ENCODE measurements at places on chromosomes 2 and 18.

- DNase-seq: no peak
Observed at GRCh38 chr18:2662990-2663389, 7.5 kb downstream of the SMCHD1 start.

DNA sequence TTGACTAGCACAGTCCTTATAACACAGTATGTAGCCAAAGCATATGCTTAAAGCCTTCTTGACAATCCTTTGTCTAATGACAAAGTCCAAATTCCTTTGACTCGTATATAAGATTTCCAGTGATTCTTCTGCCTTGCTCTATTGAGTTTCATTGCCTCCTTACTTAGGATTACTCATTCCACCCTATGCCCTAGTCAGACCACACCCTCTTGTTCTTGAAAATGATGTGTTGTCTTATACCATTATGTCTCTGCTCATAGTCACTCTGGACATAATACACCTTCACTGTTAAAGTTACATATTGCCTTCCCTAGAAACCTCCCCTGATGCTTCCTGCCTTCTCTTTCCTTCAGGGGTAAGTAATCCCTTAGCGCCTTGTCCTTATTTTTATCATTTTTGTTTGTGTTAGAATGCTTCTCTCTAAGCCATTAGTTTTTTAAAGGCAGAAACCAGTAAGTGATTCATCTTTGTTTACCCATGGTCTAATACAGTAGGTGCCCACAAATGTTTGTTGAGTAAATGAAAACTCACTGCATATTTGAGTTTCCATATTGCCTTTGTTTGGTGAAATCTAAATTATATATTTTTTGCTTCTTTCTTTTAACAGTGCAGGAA lies 19.3 kb downstream of the GPD2 start:
- DNase-seq: no peak

DNA sequence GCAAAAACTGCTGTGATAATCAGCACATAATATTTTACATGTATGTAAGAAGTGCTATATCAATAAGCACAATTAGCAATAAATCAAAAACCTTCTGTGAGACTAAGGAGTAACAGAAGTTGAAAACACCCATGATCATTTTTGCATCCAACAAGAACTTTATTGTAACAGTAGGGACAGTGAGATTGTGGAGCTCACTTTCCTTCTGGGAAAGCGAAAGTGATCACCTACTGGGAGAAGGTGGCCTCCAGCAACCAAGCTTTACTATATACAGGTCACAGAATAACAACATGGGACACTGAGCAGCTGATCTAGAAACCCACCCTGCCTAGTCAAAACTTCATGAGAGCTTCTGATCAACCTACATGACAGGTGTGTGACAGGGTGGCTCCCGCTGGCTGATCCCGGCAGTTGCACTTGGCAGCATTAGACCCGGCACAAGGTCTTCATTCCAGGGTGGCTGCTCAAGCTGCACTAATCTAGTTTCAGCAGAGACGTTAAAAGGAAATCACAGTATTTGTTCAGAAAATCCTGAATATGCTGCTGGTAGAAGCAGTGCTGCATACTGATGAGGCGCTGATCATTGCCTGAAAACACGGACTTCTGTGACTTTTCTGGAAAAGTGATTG lies 63.5 kb upstream of the ARL5A start:
- DNase-seq: no peak

GRCh38 chr2:59974051-59974766 lies 579.2 kb downstream of the BCL11A start:
- DNase-seq: no peak

DNA sequence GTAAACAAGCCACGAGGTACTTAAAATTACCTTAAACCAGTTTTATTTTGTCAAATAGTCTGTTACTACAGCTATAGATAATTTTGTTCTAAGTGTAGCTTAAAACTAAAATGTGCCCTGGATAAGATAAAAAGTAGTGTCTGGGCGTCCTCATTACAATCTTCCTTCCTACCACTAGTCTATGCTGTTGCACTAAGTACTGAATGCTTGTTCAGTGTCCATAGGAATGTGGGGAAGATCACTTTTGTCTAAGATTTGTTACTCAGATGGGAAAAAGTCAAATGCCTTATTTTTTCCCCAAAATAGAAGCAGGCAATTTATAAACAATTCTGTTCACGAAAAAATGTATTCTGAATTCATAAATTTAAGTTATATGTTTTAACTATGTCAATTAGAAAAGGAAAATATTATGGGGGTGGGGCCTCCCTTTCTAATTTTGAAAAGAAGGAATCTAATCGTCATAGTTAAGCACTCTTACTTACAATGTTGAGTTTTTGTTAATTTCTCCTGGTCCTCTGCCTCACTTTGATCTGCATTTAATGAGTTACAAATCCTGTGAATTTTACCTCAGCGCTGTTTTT lies 140.4 kb upstream of the VRK2 start:
- DNase-seq: no peak

GRCh38 chr2:101809698-101810097 lies 112.2 kb downstream of the MAP4K4 start:
- DNase-seq: no peak

DNA sequence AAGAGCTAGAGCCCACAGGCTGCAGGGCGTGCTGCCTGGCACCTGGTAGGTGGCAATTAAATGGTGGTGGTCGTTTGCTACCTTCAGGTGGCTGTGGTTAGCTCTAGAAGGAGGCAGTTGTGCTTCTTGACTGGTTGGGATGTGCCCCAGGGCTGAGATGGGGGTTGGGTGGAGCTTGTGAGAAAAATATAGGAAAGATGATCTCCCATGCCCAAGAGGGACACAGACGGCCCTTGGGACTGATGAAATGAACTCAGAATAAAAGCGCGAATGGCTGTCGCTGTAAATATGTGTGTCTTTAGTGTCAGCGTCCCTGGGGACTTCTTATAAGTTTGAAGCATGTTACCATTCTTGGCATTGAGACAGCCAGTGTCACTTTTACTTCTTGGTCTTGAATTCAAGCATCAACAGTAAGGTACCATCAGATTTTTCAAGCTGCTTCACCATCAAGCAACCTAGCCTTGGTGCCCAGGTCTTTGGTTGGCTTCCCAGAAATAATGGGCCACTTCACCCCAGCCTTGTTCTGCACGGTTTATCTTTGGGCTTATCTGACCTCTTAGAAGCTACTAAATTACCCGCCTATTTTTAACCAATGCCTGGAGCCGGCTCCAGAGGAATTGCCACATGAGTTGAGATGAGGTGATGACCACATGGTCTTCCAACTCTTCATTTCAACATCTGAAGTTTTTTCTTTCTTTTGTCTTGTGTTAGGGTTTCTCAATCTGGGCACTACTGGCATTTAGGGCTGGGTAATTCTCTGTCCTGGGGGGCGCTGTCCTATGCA lies 11.9 kb downstream of the LRRFIP1 start:
- DNase-seq: no peak

DNA sequence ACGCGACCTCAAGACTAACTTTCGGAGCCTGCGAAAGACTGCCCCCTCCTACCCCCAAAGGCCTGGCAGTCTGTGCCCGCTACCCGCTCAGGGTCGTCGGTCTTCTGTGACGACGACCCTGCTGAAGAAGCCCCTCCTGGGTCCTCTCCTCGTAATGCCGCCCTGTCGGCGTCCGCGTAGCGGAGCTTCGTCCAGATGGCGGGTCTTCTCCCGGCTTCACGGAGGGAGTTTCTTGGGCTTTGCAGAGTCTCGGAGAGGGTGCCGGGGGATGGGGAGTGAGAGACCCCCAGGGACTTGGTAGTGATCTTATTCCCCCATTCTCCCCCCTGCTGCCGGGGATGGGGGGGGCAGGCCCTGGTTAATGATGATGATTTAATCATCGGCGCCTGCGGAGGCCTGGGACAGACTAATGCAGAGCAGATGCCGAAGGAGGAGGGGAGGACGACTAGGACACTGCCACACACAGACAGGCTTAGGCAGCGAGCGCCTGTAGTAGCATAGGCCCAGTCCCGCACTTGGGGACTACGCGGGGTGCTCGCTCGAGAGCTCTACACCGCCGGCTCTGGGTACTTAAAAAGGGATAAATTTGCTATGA lies 528 bp upstream of the PCGF1 start:
- no peak for DNase-seq

DNA sequence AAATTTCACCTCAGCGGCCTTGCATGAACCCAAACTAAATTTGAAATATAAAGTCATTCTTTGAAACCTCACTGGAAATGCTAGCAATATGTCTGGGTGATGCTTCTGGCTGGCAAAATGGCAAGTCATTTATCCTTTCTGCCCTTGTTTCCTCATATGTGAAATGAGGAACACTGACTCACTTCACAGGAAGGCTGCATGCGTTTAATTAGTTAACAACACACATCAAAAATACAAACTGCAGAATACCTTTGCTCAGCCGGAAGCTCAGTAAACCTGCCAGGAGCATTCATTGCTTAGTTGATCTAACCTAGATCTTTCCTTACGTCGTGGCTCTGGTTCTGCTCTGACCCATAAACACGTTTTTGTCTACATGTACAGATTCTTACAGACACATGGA lies 214.2 kb upstream of the ACVR2A start:
- no peak for DNase-seq

GRCh38 chr18:23861805-23862470 lies 152.6 kb upstream of the TTC39C start:
- DNase-seq: no peak

DNA sequence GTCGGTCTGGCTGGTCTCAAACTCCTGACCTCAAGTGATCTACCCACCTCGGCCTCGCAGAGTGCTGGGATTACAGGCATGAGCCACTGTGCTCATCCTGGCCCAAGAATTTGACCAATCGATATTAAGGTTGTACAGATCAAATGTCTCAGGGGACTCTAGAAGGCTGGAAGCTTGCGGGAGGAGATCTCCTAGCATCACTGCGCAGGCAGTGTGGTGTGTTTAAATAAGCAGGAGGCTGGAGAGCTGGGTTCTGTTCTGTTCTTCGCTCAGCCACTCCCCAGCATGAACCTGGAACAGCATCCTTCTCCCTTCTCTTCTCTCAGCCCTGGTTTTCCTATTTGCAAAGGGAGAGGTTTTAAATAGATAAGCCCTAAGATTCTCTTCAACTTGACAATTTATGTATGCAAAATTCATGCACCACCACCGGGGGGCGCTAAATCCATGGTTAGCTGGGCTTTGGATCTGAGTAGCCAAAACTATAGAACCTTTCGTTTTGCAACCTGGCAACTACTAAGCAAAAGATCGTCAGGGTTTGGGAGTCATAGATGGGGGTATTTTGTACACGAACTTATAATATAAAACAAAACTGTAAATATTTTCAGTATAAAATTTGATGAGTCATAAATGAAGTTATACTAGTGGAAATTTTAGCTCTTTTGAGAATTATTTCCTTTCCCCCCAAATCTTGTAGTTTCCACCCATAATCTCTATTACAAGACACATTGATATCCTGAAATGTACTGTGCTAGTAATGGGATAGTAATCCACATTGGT lies 60.6 kb downstream of the SLC16A14 start:
- peak; percentile 78 for DNase-seq

DNA sequence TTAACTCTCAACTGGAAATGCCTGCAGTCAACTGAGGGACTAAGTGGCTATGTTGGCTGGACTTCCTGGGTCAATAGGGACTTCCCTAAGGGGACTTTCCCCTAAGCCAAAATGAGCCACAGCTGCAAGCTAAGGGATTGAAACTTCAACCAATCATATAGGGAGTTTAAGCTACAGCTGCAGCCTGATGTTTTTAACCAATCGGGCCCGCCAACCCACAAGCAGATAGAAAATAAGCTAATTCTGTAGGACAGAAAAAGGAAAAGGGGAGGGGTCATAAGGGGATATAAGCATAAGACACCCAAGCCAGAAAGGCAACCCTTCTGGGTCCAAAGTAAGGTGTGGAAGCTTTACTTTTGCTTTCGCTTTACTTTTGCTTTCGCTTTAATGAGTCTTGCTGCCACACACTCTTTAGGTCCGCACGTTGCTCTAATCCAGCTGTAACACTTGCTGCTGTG lies 927.5 kb downstream of the ERBB4 start:
- DNase-seq: no peak

DNA sequence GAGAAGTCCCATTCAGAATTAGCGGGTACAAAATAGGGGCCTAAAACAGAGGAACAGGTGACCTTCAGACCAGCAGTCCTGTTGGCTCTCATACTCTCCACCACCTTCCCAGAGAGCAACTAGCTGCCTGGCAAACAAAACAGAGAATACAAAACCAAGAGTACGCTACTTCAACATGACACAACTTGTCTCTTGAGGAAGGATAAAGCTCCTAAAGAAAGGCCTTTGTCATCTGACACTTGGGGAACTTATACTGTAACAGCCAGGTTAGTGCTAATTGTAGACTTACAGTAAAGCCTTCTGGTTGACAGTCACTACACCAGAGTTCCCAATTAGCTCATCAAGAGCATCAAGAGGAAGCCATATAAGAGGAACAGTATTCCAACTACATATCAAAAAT lies 282.1 kb upstream of the NT5C1B start:
- DNase-seq: no peak

DNA sequence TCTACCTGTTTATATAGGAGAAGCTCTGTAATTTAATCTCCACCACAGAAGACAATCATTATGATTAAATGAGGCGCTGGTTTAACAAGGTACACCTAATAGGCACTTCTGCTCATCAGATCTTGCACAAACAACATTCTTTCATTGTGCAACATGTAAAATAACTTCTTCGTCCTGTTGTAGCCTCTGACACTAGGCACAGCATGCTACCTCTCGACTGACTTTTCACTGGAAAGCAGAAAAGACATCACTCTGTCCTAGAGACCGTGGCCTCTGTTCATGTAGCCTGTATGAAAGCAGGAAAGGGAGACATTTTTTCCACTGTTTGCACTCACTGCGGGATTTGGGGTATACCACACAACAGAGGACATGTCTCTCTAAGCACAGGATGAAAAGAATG lies 316.5 kb downstream of the IRS1 start:
- DNase-seq: no peak

GRCh38 chr18:57748770-57749603 lies 54.1 kb downstream of the ATP8B1 start:
- DNase-seq: no peak

DNA sequence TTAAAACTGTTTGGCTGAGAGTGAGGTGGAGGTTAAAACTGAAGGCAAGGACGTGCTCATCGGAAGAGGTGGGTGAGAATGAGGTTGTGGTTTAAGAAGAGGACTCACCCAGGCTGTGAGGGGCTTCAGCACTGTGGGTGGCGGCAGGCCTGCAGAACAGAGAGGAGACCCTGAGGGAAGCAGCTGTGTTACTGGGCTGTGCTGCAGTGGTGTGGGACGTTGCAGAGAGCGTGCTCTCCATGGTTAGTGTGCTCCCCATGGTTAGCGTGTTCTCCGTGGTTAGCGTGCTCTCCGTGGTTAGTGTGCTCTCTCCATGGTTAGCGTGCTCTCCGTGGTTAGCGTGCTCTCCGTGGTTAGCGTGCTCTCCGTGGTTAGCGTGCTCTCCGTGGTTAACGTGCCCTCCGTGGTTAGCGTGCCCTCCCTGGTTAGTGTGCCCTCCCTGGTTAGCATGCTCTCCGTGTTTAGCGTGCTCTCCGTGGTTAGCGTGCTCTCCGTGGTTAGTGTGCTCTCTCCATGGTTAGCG lies 68.5 kb upstream of the NFATC1 start:
- DNase-seq: no peak

GRCh38 chr2:219041252-219041651 lies at the start of gene CFAP65:
Gene CFAP65 (minus strand): TSS chr2:219041516. CDS start chr2:219039048, 2,468 bp downstream.
- DNase-seq: no peak

Measured in stimulated activated CD8-positive, alpha-beta memory T cell treated with anti-CD3 and anti-CD28 coated beads, Interleukin-15, amount 100 ng/mL, for 24 hours (primary cell).